ENCODE measurements at places on chromosomes 16 and 17. TPM values are rescaled to one million over a fixed set of nuclear protein-coding genes. Genes with fewer than 3 reads are reported as not detected.

The NACA2 gene
- total RNA-seq, result not detected

The ABCA5 gene
- total RNA-seq, result 36.9 TPM

DNA sequence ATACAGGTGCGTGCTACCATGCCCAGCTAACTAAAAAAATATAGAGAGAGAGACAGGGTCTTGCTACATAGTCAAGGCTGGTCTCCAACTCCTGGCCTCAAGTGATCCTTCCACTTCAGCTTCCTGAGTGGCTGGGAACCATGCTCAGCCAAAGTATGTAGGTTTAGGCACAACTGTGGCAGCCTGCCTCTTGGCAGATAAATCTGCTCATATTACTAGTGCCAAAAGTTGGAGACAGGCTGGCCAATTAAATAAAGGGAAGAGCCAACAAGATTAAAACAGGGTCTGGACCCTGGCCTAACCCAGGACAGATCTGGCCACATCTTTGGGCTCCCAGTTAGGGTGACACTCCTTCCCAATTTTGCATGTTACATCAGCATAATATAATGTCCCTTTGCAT is 151.7 kb downstream of the CBLN1 start:
- DNase-seq, result no peak

DNA sequence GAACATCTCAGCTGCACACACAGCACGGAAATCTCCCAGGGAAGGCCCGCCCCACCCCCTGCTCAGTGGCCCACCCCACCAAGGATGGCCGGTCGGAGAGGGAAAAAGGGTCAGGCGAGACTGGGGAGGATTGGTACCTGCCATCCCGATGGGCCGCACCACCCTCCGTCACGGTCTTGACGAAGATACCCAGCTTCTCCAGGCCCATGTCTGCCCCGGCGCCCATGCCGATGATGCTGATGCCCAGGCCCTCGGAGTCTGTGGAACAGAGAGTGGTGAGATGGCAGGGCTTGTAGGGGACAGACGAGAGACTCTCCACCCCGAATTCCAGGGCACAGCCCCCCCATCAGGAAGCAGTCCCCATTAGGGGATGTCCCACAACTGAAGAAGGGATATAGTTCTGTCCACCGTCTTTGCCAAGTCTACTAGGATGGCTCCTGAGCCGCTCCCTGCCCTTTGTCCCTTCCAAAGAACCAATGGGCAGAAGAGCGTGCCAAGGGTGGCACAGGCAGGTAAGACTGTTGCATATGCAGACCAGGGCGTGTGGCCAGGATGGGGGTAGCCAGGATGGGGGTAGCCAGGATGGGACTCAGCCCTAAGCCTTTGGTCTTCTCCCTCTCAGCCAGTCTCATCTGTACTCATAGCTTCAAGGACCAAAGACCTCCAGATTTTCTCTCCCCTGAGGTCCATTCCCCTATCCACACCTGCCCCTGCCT is 6.9 kb downstream of the PPP1R9B start:
- DNase-seq, result no peak

GRCh38 chr16:86926181-86927094 is 348.1 kb downstream of the FOXL1 start:
- DNase-seq, result no peak

DNA sequence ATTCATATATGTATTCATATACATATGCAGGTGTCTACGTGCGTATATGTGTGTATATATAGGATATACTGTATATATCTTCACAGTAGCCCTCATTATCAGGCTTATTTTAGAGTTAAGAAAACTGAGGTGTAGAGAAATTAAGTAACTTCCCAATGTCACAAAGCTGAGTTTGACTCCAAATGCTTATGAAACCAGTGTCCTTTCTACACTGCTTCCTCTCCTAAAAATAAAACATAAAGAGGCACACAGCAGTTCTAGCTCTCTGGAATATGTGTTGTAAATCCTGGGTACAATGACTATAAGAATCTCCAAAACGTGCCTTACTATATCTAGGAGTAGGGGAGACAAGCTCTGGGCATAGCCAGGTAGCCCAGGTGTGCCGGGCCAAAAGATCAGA is 40.0 kb upstream of the CCL1 start:
- DNase-seq, result no peak

Measured in lower leg skin (tissue), 4 donors.